ENCODE measurements at places on chromosomes 11 and 22.

GRCh38 chr11:119909495-119909894 lies 180.5 kb upstream of the NECTIN1 start:
- DNase-seq: no peak

DNA sequence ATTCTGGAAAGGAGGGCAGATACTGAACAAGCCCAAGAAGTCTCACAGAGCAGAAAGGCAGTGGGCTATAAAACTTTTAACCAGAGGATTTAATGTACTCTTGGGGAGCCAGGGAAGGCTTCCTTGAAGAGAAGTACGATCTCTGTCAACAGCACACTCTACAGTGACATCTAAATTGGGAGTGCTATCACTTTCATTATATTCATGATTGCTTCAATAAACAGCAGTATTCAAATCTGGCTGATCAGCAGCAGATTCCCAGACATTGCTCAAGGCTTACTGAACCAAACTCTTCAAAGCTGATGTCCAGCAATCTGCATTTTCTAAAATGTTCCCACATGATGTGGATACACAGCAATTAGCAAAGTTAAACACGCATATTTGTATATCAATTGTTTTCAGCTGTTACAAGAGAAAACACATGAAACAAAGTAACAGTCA lies 44.2 kb downstream of the SYTL2 start:
- no peak for DNase-seq

- DNase-seq: no peak
Observed at GRCh38 chr11:65503949-65504673, 5.3 kb downstream of the MALAT1 start.

DNA sequence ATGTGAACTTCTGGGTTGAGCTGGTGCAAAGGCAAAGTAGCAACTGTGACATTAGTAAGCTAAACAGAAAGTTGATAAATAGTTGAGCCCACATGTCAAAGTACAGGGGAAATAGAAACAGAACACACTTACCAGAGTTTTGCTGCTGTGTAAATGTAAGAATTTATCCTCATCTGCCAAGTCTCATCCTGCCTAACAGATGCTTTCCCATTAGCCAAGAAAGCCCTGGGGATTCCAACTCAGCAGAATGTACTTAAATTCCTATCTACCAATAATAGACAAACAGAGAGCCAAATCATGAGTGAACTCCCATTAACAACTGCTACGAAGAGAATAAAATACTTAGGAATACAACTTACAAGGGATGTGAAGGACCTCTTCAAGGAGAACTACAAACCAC lies 7.3 kb upstream of the OR51A2 start:
- DNase-seq: no peak

- no peak for DNase-seq
Observed at GRCh38 chr11:66268952-66269905, 790 bp downstream of the RAB1B start.

DNA sequence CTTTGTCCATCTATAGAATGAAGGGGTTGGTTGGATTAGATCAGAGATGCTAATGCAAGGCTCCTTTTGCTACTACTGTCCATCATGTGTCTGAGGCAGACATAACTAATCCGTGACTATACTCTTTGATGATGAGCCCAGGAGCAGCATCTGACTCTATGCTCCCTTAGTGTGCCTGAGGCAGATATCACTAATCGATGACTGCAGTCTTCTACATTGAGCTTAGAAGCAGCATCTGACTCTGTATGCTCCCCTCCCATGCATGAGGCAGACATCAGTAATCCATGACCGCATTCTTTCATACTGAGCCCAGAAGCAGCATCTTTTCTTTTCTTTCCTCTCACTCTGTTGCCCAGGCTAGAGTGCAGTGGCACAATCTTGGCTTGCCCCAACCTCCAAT lies 4.2 kb downstream of the TCN2 start:
- no peak for DNase-seq

- no peak for DNase-seq
Observed at GRCh38 chr11:78916759-78917158, 342.1 kb upstream of the NARS2 start.
